Head of caudate nucleus (tissue), 42 donors: ENCODE measurements at places on chromosomes 16 and 17.
A peak's percentile ranks its signal among the peaks of the same experiment; 100 is the strongest.

- no peak for DNase-seq
Measured at GRCh38 chr17:57366177-57366557, 109.8 kb downstream of the MSI2 start.

GRCh38 chr16:84555418-84556196, 51.1 kb upstream of the MEAK7 start:
- DNase-seq = peak; percentile 61

GRCh38 chr17:19676896-19677295, 28.3 kb downstream of the ALDH3A2 start:
- DNase-seq = no peak

GRCh38 chr16:58272855-58273254, 22.0 kb downstream of the PRSS54 start:
- DNase-seq = no peak

GRCh38 chr17:71628306-71628705, 492.5 kb upstream of the SOX9 start:
- DNase-seq = no peak

- DNase-seq = no peak
Measured at GRCh38 chr16:26128296-26128695, 436.5 kb downstream of the HS3ST4 start.

GRCh38 chr16:86343796-86344585, 166.3 kb upstream of the FOXF1 start:
- no peak for DNase-seq

- DNase-seq = peak; percentile 81
Measured at GRCh38 chr17:35747540-35748017, 5.5 kb downstream of the GAS2L2 start.

DNA sequence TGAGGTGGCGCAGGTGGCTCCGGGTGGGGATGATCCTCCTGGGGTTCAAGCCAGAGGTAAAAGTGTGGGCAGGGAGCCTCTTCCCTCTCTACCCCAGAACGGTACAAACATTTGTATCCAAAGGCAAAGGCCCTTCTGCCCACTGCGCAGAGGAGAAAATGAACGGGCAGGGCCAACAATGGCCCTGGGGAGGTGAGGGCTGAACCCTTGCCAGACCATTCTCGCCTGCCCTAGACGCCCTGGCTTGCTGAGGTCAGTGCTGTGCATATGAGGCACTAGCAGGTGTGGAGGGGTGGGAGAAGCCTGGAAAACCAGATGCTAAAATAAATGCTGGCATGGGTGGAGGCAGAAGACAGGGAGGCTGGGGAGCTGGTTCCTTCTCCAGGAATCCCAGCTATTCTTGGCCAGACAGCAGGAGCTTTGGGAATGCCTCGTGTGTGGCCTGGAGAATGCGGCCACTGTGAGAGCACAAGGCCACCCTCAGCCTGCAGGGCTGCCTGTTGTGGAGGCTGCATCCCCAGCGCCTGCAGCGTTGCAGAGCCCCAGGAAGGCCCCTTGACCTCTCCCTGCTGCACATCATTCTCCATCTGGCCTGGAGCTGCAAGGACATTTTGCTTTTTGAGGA, 4.5 kb downstream of the C17orf50 start:
- DNase-seq = no peak

- no peak for DNase-seq
Measured at GRCh38 chr16:24851700-24852099, 5.9 kb downstream of the SLC5A11 start.
